T-cell (primary cell): ENCODE measurements at places on chromosomes 16 and 17.

DNA sequence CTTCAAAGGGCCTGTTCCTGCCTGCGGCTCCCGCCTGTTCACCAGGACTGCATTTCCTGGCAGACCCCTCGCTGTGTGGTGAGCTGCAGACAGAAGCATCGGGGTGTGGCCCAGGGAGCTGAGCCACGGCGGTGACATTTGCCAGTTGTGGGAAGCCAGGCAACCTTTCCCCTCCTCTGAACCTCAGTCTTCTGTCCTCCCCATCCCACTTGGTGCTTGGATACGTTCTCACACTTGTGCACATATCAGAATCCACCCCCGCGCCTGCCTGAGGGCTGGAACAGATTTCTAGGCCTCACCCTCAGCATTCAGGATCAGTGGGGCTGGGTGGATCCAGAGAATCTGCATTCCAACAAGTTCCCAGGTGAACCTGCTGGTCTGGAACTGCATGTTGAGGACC is 63.5 kb downstream of the CRISPLD2 start:
- no peak overlapping the region for H3K27ac ChIP-seq
- no peaks in the 10 kb centered on the region for H3K4me1 ChIP-seq
- peaks cover 25% of the 10 kb centered on the region for H3K27me3 ChIP-seq
- no peaks in the 10 kb centered on the region for H3K36me3 ChIP-seq

GRCh38 chr17:31392856-31393748 is 1.6 kb downstream of the RAB11FIP4 start:
- no peak for DNase-seq
- peaks cover 17% of the 10 kb centered on the region for H3K4me1 ChIP-seq
- no peaks in the 10 kb centered on the region for H3K36me3 ChIP-seq
- no peak overlapping the region for H3K4me3 ChIP-seq

GRCh38 chr17:27512031-27512430 is 55.8 kb downstream of the KSR1 start:
- H3K36me3 ChIP-seq, result no peaks in the 10 kb centered on the region
- H3K27me3 ChIP-seq, result no peaks in the 10 kb centered on the region
- no peak for DNase-seq
- no peak overlapping the region for H3K4me3 ChIP-seq
- H3K4me1 ChIP-seq, result no peaks in the 10 kb centered on the region

DNA sequence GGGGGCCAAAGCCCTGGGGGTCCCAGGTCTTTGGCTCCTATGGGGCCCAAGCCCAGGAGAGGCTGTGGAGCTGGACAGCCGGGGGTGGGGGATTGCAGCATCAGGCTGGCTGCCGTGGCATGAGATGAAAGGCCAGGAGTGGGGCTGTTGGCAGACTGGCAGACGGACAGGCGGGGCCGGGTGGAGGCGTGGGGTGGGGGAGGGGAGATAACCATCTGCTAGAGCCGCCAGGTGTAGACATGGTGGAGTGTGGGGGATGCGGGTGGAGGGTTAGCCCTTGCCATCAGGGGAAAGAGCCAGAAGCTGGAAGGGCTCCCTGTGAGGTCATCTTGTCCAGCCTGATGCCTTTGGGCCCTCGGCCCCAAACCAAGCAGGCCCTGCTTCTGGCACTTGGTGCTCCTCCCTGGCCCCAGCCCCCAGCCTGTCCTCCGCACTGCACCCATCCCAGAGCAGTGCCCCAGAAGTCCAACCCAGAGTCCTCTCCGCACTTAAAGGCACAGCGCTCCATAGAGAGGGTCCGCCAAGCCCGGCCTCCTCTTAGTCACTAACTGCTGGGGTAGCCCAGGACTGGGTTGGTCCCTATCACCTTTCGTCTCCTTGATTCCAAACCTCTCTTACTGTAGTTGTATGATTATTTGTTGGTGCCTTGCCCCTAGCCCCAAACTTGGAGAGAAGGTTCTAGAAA is 33.3 kb upstream of the DLX4 start:
- no peak overlapping the region for H3K27ac ChIP-seq
- peaks cover 60% of the 10 kb centered on the region for H3K27me3 ChIP-seq
- no peaks in the 10 kb centered on the region for H3K36me3 ChIP-seq
- no peak overlapping the region for H3K4me3 ChIP-seq
- no peaks in the 10 kb centered on the region for H3K4me1 ChIP-seq
- DNase-seq, result no peak

DNA sequence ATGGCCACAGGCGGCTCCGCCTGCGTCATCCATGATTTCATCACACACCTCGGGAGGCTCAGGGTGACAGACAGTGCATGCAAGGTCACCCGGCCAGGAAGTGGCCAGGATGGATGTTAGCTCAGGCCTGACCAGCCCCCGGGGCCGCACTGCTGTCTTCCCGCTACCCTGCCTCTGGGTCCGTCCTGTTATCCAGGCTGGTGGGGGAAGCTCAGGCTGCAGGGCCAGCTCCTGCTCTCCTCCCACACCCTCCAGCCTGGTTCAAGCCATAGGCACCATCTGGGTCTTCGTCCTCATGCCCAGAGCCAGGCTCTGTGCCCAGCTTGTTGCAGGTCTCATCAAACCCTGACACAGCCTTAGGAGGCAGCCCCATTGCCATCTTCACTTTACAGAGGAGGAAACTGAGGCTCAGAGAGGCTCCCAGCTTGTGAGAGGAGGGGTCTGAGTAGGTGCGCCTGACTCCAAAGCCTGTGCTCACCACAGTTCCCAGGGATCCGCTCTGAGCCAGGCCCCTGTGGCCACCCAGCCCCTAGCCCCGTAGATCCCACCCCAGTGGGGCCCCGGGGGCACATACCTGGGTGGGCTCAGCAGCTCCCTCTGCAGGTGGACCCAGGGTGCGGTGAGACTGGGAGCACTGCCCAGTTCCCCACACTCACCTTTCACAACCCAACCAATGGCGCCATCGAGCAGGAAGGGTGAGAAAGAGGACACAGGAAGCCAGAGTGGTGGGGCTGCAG is 412 bp upstream of the ADGRG3 start:
- no peak for DNase-seq

DNA sequence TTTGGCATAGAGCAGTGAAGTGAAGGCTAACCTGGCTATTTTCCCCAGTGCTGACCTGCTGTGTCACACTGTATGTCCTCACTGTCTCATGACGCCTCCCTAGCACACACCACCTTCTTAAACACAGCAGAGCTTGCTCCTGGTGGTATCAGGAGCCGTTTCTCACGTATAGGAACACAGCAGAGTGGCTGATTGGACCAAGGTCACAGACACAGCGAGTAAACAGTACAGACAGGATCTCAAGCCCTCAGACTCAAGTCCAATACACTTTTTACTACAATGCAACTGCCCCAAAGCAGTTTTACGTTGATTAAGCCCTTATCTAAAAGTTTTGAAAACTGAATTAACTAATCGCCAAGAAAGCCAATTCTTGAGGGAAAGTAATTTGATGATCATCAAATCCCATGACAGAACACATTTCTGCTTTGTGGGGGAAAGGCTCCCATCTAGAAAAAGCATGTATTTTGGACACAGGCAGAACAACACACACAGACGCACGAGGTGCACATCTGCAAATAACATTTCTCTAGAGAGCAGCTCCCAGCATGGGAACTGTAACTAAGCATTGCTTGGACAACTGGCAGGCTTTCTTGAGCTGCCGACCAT is 15.2 kb downstream of the ARHGAP17 start:
- H3K4me3 ChIP-seq, result no peak overlapping the region
- H3K4me1 ChIP-seq, result no peaks in the 10 kb centered on the region
- no peak for DNase-seq
- H3K36me3 ChIP-seq, result peaks cover 4% of the 10 kb centered on the region

- H3K4me3 ChIP-seq, result peak overlapping the region; percentile 2
- H3K4me1 ChIP-seq, result peaks cover 67% of the 10 kb centered on the region
- H3K36me3 ChIP-seq, result no peaks in the 10 kb centered on the region
- H3K27me3 ChIP-seq, result no peaks in the 10 kb centered on the region
Observed at GRCh38 chr17:40112191-40112711, 9.5 kb upstream of the MSL1 start.

DNA sequence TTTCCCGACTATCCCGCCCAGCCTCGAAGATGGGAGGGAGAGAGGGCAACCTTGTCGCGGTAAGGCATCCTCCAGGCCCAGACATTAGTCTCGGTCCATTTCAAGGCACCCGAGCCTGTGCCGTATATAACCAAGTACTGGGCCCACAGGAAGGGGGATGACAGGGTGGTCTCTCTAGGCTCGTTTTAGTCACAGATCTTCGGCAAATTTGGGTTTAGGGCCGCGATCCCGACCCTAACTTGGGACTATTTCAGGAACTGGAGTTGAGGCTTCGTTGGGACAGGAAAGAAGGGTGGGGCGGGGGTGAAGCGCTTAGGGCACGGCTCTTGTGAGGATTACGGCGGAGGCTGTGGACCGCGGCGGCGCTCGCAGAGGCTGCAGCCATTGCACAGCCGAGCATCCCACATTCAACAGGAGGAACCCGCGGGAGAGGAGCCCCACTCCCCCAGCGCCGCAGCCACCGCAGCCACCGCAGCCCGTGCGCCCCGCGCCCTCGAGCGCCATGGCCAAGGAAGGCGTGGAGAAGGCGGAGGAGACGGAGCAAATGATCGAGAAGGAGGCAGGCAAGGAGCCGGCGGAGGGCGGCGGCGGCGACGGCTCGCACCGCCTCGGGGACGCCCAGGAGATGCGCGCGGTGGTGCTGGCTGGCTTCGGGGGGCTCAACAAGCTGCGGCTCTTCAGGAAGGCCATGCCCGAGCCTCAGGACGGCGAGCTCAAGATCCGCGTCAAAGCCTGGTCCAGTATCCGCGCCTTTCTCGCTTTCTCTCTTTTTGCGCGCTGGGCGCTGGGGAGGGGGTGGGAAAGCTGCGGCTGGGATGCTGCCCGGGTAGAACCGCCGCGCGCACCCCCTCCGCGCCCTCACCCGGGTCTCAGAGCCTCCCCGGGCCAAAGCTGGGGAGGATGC is at the start of gene VAT1L:
Gene VAT1L (plus strand): TSS at position 384 of the 904 bp plus-strand sequence. CDS start 119 bp downstream, at position 503.
- no peak for DNase-seq
- H3K27me3 ChIP-seq, result peaks cover 13% of the 10 kb centered on the region
- no peaks in the 10 kb centered on the region for H3K36me3 ChIP-seq
- H3K4me1 ChIP-seq, result peaks cover 13% of the 10 kb centered on the region
- H3K4me3 ChIP-seq, result no peak within 1 kb of the TSS
- no peak within 1 kb of the TSS for H3K27ac ChIP-seq

- no peak for DNase-seq
- H3K4me1 ChIP-seq, result peaks cover 14% of the 10 kb centered on the region
- no peak overlapping the region for H3K27ac ChIP-seq
Observed at GRCh38 chr17:74679374-74679773, 33.3 kb downstream of the CD300LF start.
